Suppressor macrophage treated with lipopolysaccharide for 4 hours (primary cell): ENCODE measurements at places on chromosomes 3 and 15.
A peak's percentile ranks its signal among the peaks of the same experiment; 100 is the strongest.

DNA sequence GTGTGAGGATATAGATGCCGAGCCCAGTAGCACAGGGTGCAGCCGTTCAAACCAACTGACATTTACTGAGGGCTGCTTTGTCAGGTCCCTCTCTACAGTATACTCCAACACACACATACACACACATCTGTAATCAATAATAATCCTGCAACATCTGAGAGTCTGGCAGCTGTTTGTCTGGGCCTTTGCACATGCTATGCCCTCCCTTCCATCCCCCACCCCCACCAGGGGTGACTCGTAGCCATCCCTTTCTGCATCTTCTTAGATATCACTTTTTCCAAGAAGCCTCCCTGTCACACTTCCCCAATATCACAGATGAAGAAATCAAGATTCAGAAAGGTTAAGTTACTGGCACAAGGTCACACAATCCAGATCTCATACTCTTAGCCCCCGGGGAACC is 13.7 kb downstream of the SPATA12 start:
- DNase-seq: peak; percentile 30

- DNase-seq: peak; percentile 82
These were observed 226.1 kb downstream of the VPS13C start for GRCh38 chr15:61834076-61834697.

GRCh38 chr3:177538048-177538749 is 340.9 kb upstream of the TBL1XR1 start:
- DNase-seq: peak; percentile 29

DNA sequence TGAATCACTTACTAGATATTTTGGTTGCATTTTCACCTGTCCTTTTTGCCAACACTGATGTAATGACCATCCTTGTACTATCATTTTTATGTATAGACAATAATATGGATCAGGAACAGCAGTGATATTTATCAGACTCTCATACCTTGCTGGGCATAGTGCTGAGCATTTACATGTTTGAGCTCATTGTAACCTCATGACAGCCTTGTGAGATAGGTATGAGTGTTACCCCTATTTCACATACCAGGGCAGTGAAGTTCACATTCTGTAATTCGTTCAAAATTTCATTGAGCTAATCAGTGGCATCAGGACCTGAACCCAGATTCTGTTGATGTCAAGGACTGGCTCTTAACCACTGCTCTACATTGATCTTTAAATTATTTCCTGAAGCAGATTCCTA is 221.5 kb upstream of the TBL1XR1 start:
- no peak for DNase-seq

- DNase-seq: no peak
These were observed 274.2 kb upstream of the ICE2 start for GRCh38 chr15:60752973-60753720.

DNA sequence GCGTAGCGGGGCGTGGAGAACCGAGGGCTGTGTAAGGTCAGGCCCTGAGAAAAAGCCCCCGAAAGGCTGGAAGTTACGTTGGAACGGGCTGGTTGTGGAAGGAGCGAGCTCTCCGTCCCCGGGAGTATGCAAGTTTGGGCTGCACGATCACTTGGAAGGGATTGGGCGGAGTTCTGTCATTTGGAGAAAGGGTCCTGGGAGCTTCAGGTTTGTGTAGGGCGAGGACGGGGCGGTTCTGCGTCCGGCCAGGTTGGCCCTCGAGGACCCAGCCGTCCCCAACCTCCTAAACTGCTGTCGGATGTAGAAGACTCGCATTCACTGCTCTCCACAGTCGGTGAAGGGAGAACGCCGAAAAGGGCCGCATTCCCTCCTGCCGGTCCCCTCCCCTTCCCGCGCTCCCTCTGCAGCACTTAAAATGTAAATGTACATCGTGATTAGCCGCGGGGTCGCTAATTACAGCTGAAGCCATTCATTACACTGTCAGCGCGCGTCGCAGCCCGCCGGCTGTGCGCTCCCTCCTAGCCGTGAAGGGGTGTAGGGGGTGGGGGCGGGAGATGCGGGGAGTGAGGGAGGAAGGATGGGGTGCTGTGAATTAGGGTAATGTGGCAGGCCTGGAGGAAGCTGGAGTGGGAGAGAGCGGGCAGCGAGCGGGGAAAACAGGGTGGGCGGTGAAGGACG is 2.5 kb upstream of the RPP25 start:
- no peak for DNase-seq

GRCh38 chr3:58121183-58121582 is 89.6 kb downstream of the DNASE1L3 start:
- DNase-seq: no peak

DNA sequence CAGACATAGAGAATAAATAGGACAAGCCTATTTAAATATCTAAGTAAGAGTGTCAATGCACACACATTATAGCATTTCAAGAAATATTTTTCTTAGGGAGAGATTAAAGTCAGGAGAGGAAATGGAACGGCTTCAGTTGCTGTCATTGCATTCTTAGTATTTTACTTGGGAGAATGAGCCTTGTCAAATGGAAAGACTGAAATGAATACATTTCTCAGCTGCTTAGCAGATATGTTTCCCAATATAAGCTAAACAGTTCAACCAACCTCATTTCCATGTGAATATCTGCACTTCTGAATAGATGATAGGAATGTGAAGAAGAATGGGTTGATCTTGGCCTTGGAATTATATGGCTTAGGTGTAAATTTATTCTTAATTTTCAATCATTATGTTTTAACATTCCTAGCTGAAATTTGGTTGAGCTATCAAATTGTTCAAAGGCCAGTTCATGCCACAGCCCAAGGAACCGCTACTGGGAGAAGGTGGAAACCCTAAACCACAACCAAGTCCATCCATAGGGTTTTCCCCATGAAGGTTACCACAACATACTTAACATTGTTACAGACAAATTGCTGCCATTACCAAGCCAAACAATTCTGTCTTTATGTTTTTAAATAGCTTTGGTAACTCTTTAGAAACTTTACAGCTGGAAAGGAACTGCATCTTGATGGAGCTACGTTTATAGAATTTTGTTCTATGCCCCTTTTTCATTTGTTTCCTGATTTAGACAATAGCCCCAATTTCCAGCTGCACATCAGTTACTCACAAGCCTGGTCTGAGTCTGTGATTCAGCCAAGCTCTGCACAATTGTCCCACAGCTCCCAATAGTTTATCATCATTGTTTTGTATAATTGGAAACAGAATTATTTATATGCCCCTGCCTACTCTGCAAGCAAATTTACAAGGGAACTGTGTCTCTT is 459.6 kb downstream of the MECOM start:
- DNase-seq: no peak

- no peak for DNase-seq
These were observed 6.0 kb downstream of the SLC6A1 start for GRCh38 chr3:10998542-10998941.

GRCh38 chr3:101611023-101611422 is 37.0 kb downstream of the PCNP start:
- no peak for DNase-seq

GRCh38 chr3:71288269-71288930 is 295.1 kb downstream of the FOXP1 start:
- DNase-seq: no peak

- no peak for DNase-seq
These were observed 28.8 kb upstream of the UACA start for GRCh38 chr15:70792171-70792573.

- DNase-seq: no peak
These were observed 64.9 kb upstream of the SUCLG2 start for GRCh38 chr3:67719333-67719732.

DNA sequence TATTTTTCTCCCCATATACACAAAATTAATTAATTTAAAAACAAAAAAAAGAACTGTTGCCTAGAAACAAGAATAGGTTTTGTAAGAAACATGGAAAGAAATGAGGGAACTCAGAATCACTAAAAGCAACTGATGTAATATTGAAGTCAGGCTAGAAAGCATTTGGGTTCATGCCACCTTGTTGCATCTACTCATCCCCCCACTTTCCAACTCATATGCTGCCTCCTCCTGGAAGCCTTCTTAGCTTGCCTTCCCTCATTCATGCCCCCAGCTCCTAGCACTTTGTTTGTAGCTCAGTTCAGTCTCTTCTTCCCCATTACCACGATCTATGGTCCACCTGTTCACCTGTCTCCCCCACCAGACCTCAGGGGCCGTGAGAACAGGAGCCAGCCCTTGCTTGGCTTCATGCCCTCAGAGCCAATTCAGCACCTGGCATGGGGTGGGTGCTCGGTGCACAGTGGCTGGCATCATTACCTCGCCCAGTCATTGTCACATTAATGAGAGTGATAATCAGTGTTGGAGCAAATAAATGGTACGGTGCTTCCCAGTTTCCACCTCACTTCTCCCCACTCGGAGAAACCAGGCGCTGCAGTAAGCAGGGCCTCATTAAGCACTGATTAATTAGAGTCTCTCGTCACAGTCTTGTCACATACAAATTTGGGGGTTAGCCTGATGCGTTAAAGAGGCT is 62.4 kb upstream of the SLC6A1 start:
- no peak for DNase-seq

- no peak for DNase-seq
These were observed 134.9 kb upstream of the ZBTB20 start for GRCh38 chr3:115281697-115282675.

GRCh38 chr15:35929740-35930444 is 383.9 kb upstream of the DPH6 start:
- no peak for DNase-seq

- DNase-seq: no peak
These were observed 139.5 kb downstream of the ADAMTS9 start for GRCh38 chr3:64548200-64548889.

- DNase-seq: no peak
These were observed 79.1 kb upstream of the FOXB1 start for GRCh38 chr15:59924812-59925522.

DNA sequence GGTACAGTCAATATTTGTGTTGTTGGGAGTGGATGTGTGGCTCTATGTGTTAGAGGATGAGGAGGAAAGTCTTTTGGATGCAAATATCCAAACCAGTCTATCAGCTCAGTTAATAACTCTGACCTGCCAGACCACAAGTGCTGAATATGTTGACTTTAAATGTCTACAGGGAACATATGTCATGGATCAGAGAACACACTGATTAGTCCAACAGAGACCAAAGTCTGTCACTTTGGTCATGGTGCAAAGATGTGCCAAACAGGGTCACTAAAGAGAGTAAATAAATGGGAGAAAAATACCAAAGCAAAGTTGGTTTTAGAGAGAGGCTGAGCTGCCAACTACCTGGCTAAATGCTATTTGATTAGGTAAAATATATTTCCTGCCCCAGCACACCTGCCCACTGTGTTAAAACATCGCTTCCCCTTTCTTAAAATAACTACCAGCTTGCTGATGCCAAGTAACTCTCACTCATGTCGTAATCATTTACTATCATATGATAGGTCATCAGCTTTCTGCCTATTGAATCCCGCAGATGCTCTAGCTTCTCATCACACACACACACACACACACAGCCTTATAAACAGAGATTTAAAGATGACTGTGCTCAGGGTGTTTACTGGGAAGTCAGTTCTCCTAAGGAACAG is 173.3 kb downstream of the PDZRN3 start:
- DNase-seq: peak; percentile 53

DNA sequence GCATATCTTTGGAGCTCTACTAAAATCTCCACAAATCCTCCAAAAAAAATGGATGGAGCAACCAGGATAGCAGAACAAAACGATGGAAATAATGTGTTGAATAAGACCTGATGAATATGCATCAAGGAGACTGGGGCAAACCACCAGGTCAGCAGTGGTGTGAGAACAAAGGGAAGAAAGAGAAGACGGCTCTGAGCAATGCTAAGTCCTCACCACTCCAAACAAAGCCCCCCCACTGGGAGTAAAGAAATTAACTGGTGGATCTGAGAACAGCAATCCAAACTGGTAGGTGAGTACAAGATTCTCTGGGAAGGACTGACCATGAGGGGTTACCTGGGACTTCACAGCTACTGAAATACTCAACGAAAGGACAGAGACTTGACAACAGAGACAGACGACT is 977.3 kb downstream of the TBL1XR1 start:
- no peak for DNase-seq

DNA sequence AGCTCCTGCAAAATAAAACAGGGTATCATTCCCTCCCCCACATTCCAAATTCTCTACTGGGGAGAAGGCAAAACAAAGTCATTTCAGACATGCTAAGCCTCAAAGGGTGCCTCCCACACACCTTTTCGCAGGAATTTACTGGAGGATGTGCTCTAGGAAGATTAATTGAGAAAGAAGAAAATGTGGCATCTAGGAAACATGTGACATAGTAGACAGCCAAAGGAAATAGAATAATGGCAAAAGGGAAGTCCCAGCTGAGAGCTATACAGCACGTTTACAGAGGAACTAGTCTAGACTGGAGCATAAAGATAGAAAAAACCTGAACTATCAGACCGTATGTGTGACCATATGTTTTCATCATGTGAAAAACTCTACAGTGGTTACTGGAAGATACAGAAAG is 58.8 kb upstream of the MELTF start:
- DNase-seq: peak; percentile 43

DNA sequence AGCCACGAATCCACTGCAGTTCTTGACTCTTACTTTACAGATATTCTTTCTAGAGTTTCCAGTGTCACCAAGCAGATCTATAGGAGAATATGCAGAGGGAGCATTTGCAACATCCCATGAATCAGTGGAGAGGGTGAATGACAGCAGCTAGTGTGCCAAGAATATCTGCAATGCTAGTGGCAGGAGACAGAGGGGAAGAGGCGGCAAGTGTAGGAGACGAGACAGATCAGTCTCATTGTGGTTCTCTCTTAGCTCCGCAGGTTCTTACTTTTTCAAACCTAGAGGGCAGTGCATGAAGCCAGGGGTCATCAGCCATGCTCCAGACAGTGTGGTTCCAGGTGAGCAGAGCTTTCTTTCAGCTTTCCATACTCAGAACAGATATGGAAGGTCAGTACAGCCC is 744 bp downstream of the ZNF619 start:
- DNase-seq: peak; percentile 44

- DNase-seq: no peak
These were observed 106.2 kb upstream of the THBS1 start for GRCh38 chr15:39474657-39475056.

- DNase-seq: no peak
These were observed 34.4 kb upstream of the LCTL start for GRCh38 chr15:66600240-66600627.

- no peak for DNase-seq
These were observed 83.9 kb upstream of the KCNAB1 start for GRCh38 chr3:156036258-156037053.

- DNase-seq: no peak
These were observed 55.5 kb downstream of the NBEAL2 start for GRCh38 chr3:47034868-47035489.

DNA sequence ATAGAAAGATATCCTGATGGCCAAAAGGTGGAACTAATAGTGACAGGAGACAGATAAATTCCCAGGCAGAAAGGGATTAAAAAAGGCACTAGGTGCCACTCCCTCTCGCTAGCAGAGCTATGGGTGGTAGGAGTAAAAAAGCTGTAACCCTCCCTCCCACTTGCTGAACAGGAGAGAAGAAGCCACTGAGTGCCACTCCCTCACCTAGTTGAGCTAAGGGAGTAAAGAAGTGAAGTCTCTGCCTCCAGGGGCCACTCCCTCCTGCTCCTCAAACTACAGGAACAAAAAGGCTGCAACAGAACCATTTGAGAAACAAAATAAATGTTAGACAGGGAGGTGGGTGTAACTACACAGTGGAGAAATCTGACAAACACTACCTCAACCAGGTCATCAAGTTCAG is 276.2 kb upstream of the EPHA6 start:
- no peak for DNase-seq
